Left lung (tissue), 14 donors: ENCODE measurements at places on chromosomes 5 and 9.
A peak's percentile ranks its signal among the peaks of the same experiment; 100 is the strongest.

DNA sequence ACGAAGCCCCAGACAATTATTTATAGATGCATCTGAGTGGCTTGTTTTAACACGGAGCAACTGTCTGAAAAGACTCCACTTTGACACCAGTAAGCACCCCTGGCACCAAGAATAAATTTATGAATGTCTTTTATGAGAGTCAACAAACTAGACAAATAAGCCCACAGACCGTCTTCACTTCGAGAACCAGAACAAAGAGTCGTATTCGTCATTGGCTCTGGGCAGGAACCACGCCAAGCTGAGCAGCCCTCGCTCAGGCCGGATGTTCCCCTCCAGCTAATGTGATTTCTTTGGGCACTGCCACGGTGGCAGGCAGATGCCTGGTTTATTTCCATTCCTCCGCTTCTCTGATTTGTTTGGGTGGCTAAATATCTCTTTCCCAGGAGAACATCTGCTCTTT lies 91.9 kb upstream of the STC2 start:
- no peaks in the 10 kb centered on the region for H3K27me3 ChIP-seq
- no peak overlapping the region for H3K27ac ChIP-seq
- H3K36me3 ChIP-seq = no peaks in the 10 kb centered on the region
- DNase-seq = no peak

DNA sequence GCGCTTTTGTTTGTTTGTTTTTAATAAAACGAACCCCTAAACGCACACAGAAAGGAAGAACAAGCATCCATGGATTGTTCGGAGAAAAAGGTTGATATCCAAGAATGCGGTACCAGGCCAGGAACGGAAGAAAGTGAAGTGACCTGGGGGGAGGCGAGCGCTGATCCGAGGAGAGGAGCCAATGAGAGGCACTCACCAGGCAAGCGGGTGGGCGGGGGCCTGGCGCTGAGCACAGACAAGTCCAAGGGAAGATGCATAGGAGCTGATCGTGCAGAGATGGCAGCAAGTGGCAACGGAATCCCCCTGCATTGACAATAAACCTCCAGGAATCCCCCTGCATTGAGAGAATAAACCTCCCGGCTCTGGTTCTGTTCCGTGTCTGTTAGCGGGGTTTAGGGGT lies 8.4 kb downstream of the OBP2B start:
- H3K4me1 ChIP-seq = no peaks in the 10 kb centered on the region
- no peaks in the 10 kb centered on the region for H3K36me3 ChIP-seq
- no peak for DNase-seq
- H3K27me3 ChIP-seq = peaks cover 61% of the 10 kb centered on the region
- no peak overlapping the region for H3K4me3 ChIP-seq

- DNase-seq = peak; percentile 85
- H3K4me1 ChIP-seq = peaks cover 50% of the 10 kb centered on the region
- peak overlapping the region; percentile 98 for H3K4me3 ChIP-seq
- H3K36me3 ChIP-seq = peaks cover 3% of the 10 kb centered on the region
Measured at GRCh38 chr9:35071814-35072460, 488 bp downstream of the VCP start.

- no peak for DNase-seq
- no peak overlapping the region for H3K4me3 ChIP-seq
- no peaks in the 10 kb centered on the region for H3K27me3 ChIP-seq
Measured at GRCh38 chr5:14748180-14748900, 83.8 kb downstream of the OTULIN start.

DNA sequence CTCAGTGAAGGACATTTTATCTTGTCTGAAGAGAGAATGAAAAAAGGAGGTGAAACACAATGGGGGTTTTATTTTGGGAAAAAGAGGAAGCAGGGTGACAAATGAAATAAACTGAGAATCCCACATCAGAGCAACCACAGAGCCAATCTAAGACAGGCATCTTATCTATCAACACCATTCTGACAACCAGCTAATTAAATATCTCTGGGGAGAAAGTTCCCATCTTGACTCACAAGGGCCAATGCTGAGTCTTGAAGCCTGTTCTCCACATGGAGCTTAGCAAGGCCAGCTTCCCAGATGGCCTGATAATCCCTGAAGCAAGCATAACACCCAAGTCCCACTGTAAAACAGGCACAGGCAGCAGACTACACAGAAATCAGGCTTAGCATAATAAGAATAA lies 30.4 kb downstream of the DPYSL3 start:
- no peak overlapping the region for H3K27ac ChIP-seq
- H3K36me3 ChIP-seq = no peaks in the 10 kb centered on the region
- peaks cover 15% of the 10 kb centered on the region for H3K4me1 ChIP-seq
- no peak overlapping the region for H3K4me3 ChIP-seq

DNA sequence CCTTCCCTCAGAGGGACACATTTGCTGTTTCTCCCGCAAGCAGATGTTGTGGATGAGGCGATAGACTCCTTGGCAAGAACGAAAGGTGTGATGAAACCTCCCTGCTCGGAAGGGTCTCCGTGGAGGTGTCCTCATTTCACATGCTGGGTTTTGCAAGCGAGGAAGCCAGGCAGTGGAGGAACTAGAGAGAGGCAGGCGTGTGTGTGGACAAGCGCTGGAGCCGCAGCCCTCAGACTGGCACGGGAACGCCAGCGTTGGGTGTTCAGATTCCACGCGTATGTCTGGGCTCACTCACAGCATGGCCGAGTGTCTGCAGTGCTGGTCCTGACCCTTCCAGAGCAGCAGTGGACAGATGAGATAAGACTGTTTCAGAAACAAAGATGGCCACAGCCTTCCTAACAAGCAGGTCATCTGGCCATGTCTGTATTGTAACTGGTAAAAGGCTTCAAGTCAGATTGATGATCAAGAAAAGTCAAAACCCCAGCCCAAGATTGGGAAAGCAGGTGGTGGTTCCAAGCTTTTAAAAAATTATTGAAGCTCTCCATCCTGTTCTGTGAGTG lies 35.0 kb upstream of the NCS1 start:
- no peak for DNase-seq
- peaks cover 23% of the 10 kb centered on the region for H3K4me1 ChIP-seq
- H3K27me3 ChIP-seq = peaks cover 4% of the 10 kb centered on the region
- H3K36me3 ChIP-seq = no peaks in the 10 kb centered on the region
- no peak overlapping the region for H3K4me3 ChIP-seq
